ENCODE measurements at places on chromosomes 6 and 20.

GRCh38 chr6:69917834-69918233 lies 51.5 kb downstream of the COL19A1 start:
- peak; percentile 23 for DNase-seq

GRCh38 chr6:166257911-166258318 lies 50.3 kb downstream of the PRR18 start:
- DNase-seq, result no peak

- no peak for DNase-seq
Observed at GRCh38 chr6:110044096-110044495, 66.0 kb downstream of the GPR6 start.

DNA sequence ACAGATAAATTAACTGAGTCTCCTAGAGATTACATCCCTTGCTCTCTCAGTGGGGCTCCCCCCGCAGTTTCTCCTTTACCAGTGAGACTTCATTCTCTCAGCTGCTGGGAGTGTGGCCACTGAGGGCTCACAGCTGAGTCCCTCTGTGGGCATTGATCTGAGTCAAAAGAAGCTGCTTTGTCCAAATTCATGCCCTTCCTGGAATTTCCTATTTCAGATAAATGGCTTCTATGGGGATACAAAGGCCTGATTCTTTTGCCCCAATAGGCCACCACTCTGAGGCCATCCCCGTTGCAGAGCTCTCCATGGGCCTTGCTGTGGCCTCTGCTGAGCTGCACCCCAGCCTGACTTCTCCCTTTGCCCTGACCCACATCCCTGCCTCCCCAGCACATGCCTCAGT lies 10.0 kb downstream of the CST5 start:
- no peak for DNase-seq

DNA sequence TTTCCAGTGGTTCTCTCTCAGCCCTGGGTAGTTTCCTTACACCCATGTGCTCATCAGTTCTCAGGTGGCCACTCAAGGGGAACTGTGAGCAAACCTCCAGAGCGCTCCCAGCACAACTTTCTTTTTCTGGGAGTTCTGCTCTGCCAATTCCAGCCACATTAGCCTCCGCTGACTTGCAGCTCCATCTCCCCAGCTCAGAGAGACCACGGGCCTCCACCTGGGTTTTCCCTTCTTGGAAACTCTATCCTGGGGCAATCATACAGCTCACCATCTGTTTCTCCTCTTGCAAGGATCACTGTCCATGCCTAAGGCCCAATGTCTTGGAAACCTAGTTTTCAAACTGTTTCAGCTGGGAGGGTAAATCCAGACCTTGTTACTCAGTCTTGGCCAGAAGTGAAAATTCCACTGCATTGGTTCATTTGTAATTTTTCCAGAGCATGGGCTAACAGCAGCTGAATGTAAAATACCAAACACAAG lies 129.9 kb downstream of the EYA2 start:
- DNase-seq, result peak; percentile 23

DNA sequence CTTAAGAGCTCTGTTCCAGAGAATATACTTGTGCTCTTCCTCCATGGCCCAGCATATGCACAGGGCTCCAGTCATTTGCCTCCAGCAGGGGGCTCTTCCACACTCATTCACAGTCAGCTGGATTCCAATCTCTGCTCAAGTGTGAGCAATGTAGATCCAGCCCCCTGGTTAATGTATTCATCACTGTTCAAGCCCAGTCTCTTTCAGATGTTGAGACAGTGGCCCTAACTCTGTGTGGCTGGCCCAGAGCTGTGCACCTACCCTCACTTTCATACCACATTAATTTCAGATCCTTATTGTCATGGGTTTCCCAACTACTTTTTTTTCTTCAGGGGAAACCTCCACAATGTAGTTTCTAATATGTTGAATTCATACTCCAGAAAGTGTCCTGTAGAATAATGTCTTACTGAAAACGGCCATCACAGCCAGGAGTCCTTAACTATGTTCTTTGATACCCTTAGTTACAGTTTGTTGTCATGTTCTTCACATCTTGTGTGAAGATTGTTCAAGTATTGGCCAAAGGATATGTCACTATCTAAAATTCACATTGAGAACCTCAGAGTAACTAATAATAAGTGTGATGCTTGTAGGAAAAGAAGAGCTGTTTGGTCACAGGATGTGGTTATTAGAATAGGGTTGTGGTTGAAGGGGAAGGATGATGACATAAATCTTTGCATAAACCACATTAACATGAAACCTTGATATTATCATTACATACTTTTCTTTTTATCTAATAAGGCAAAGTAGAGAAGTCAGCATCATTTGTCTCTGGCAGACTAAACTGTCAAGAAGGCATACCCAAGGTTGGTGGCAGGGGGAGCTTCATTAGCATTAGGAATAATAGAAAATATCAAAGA lies 14.4 kb upstream of the HLA-DQA1 start:
- peak; percentile 79 for DNase-seq

DNA sequence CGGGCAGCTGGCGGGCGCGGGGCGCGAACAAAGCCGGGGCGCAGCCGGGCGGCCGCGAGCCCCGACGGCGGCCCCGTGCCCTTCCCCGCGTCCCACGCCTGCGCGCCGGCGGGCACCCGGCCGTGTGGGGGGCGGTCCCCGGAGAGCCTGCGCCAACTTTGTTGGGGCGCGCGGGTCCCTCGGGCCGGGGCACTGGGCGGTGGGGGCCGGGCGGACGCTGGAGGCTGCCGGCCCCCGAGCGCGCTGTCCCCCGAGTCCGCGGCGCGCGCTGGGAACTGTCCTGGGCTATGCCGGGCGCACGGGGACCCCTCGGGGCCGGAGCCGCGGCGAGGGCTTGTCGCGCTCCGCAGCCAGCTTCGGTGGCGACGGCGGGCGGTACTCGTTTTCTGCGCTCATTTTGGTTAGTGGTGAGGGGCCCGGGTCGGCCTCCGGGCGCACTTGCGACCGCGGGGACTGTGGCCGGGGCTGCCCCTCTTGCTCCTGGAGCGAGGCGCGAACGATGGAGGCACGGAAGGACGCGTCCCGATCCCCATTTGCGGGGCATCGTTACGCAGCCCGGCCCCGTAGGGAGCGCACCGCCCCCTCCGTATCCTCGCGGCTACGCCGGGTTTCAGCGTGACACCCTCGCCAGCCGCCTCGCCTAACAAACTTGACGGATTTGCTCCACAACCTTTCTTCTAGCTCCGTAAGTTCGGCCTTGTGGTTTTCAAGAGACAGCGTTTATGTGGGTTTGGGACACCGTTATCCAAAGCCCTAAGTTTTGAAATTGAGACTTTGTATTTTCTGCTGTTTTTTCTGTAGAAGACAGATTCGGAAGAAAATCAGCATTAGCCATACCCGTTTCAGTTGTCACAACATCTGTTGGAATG lies 622 bp downstream of the SS18L1 start:
- DNase-seq, result peak; percentile 74

GRCh38 chr20:44056010-44056698 lies 130.8 kb downstream of the JPH2 start:
- DNase-seq, result peak; percentile 62

- DNase-seq, result no peak
Observed at GRCh38 chr6:113162739-113163138, 694.4 kb upstream of the MARCKS start.

DNA sequence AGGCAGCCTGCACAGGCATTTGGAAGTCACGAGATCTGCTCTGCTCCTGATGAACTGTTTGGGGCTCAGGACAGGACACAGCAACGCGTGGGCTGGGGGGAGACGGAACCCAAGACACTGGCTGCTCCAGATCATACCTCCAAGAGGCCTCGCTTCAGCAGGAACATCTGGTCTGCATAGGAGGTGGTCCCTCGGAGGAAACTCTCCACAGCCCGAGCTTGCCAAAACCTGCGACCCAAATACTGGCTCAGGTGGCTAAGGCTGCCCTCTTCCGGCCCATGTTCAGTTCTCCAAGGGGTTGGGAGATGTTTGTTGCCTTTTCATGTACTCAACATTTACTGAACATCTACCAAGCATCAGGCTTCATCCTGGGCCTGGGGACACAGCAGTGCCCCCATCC lies 51.7 kb downstream of the MYH7B start:
- DNase-seq, result no peak

GRCh38 chr6:113564371-113565171 lies 292.6 kb upstream of the MARCKS start:
- peak; percentile 73 for DNase-seq

GRCh38 chr20:61106438-61106837 lies 145.6 kb upstream of the CDH4 start:
- DNase-seq, result no peak

- no peak for DNase-seq
Observed at GRCh38 chr6:12228447-12229146, 61.6 kb upstream of the EDN1 start.

DNA sequence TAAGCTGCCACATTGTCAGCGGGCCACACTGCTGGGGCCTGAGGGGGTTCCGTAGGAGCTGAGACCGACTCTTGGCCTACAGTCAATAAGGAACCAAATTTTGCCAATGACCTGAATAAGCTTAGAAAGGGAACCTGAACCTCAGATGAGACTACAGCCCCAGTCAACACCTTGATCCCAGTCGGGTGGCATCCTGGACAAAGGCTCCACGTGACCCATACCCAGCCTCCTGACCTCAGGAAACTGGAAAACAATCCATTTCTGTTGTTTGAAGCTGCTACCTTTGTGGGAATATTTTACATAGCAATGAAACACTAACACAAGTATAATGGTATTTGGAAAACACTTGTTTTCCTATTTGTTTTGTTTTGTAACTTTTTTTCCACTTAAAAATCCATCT lies 179.9 kb upstream of the RALGAPA2 start:
- DNase-seq, result no peak

Measured in suppressor macrophage treated with lipopolysaccharide for 1 hour (primary cell).